ENCODE measurements at places on chromosomes 2 and 18.

DNA sequence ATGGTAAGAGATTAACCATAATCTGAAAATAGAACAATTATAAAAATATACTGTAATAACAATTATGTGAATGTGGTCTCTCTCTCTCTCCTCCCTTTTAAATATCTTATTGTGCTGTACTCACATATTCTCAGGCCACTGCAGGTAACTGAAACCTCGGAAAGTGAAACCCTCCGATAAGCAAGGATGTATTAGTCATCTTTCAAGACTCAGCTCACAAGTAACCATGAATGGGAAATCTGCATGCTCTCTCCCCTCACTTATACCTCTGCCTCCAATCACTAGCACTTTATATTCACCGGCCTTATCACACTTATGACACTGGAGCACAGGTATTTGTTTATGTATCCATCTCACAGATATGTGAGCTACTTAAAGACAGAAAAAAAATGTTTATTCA, 139.7 kb downstream of the LRP2 start:
- DNase-seq: no peak

DNA sequence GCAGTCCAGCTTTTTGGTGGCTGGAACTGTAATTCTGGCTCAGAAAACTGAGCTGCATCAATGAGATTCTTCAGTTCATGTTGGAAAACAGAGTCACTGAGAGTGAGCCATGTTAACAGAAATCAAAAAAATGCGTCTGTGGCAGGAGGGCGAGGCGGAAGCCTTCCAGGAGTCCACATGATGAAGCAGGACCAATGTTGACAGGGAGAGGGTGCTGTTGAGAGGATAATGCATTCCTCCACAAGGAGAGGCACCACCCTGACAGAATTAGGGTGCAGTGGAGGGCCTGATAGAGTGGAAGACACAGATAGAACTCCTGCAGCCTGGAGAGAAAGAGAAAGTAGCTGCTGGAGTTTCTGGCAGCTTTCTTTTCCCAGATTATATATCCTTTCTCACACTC, 111.5 kb downstream of the MGAT5 start:
- DNase-seq: no peak

- no peak for DNase-seq
Measured at GRCh38 chr2:42424033-42424432, 63.0 kb upstream of the COX7A2L start.

DNA sequence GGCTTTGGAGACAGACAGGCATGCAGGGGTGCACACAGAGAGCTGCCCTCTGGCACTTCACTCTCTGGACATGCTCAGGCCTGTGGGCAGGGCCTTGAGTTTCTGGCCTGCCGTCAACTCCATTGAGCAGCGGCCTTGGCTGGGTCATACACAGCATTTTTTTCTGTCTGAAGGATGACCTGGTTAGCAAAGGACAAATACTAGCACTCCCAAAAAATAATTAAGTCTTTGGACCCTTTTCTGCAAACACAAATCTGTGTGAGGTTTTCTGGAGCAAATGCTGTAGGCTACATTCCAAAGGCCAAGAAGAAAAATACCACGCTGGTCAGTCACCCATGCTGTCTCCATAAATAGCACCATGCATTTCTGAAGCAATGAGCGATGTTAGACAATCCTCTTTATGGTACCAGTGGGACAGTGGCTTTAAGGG, 124.7 kb upstream of the CTAGE1 start:
- DNase-seq: no peak

DNA sequence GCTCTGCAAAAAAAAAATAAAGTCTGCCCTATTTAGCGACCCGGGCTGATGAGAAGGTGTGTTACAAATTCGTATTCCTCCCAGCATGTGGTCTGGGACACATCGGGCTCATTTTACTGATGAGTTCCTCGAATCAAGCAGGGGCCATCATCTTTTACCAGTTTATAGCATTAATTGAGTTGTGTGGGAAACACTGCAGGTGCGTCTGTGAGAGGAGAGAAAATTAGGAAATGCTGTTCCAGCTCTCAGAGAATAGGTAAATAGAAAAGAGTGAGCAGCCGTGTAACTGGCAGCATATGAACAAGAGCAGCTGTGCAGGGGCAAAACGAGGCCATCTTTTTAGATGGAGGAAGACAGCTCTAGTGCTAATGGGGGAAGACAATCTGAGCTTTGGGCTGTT, 216.7 kb downstream of the SETBP1 start:
- DNase-seq: no peak

- no peak for DNase-seq
Measured at GRCh38 chr2:72300147-72300684, 152.6 kb upstream of the CYP26B1 start.

- no peak for DNase-seq
Measured at GRCh38 chr18:4208366-4208765, 246.7 kb downstream of the DLGAP1 start.

- DNase-seq: no peak
Measured at GRCh38 chr2:119491776-119492525, 32.3 kb downstream of the SCTR start.

- DNase-seq: no peak
Measured at GRCh38 chr2:20065885-20066602, 14.6 kb upstream of the LAPTM4A start.

DNA sequence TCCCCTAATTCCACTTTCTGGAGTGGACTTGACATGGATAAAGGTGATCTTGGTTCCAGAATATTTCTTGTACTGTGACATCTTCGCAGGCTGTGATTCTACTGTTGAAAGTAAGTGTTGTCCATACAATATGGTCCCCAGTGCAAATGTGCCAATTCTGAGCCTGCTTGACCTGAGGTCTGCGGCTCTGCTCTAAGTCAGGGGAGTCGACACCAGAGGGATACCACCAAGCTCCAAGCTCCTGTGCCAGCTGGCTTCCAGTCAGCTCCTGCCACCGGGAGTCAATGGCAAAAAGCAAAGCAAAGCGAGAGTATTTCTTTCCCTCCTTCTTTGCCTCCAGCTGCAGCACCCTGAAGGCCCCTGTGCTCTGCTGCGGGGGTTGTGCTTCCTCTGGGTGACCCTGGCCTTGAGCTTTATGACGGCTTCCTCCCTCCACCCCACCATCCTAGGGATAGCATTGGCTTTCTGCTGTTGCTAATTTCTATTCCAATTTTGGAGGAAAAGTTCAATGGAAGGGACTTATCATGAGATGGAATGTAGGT, 50.4 kb downstream of the SLC35F5 start:
- no peak for DNase-seq

DNA sequence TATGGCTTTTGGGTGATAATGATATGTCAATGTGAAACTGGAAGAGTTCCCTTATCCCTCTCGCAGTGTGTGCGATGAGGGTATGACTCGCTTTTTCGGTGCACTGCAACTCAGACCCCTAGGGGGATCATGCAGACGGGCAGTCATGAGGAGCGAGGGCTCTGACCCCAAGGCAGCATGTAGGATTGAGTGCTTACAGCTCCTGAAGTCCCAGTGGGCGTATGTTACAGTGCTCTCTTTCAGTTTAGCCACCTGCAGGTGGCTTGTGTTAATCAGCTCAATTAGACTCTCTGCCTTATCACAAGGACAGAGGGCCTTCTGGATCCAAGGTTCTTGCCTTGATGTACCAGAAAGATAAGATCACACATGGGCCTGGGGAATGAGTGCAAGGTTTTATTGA, 1269.9 kb upstream of the GYPC start:
- no peak for DNase-seq

DNA sequence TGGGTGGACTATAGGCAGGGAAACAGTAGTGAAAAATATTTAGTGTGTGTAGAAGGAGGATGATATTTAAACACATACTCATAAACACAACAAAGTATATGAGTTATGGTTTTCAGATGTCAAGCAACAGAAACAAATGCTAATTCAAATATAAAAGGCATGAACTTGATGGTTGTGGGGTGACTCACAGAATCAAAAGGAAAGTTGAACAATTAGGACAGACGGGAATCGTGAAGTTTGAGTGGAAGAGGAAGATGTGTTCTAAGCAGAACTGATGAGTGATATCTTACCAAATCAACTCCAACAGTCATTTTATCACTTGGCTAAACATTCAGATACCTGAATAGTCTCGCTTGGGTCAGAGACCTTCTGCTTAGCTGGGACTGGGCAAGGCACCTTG, 53.6 kb upstream of the ITGA6 start:
- no peak for DNase-seq

- no peak for DNase-seq
Measured at GRCh38 chr2:14826518-14826917, 194.0 kb downstream of the LRATD1 start.

DNA sequence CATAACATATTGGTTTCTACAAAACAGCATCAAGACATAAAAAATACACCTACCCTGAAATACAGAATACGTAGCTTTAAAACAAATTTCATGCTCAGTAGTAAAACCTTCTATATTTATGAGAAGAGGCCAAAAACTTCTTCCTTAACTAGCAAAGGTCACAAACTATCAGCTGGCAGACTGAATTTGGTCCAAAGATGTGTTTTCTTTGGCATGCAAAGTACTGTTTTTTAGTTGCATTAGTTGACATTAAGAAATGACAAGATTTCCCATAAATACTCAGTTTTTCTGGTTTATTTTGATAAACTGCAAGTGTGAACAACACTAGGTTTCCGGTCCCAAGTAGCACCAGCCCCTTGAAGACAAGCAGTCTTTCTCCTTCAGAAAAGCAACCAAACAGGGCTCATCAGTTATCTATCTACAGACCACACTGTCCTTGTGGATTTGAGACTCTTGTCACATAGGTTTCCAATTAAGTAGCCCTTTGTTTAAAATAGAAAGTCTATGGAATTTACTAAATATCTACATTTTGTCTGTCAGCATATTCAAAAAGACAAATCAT, 35.6 kb downstream of the SLC25A12 start:
- no peak for DNase-seq

GRCh38 chr2:170929686-170930050, 615 bp downstream of the GORASP2 start:
- peak; percentile 24 for DNase-seq

DNA sequence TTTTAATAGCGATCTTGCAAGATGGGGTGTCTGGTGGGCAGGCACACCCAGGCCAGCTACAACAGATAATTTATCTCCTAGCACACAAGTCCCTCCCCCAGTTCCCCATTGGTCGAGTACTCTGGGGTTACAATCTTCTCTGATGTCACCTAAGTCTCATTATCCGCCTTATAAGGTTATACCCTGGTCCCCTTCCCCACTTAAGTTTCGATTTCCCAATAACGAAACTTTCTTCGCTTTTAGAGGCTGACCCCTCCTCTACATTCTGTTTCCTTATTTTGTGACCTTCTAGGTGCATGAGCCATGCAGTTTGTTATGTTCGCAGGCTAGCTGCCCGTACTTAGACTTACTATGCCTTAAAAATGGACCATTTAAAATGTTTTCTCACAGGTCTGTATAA, 180.1 kb downstream of the CAPN13 start:
- DNase-seq: no peak

- DNase-seq: no peak
Measured at GRCh38 chr2:23681356-23682140, 245.4 kb downstream of the ATAD2B start.

GRCh38 chr2:158718851-158719250, 76.3 kb upstream of the DAPL1 start:
- DNase-seq: no peak

GRCh38 chr2:18299423-18300212, 260.8 kb downstream of the RDH14 start:
- no peak for DNase-seq

DNA sequence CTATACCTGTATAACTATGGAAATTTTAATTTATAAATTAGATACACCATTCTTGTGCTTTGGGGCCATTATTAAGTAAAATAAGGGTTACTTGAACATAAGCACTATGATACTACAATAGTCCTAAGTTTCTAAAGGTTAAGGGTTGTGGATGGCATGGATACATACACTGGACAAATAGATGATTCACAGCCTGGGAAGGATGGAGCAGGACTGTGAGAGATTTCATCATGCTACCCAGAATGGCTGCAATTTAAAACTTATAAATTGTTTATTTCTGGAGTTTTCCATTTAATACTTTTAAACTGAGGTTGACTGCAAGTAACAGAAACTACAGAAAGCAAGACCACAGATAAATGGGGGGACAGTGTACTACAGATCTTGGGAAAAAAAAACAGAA, 295.8 kb upstream of the ZNF804A start:
- DNase-seq: no peak

DNA sequence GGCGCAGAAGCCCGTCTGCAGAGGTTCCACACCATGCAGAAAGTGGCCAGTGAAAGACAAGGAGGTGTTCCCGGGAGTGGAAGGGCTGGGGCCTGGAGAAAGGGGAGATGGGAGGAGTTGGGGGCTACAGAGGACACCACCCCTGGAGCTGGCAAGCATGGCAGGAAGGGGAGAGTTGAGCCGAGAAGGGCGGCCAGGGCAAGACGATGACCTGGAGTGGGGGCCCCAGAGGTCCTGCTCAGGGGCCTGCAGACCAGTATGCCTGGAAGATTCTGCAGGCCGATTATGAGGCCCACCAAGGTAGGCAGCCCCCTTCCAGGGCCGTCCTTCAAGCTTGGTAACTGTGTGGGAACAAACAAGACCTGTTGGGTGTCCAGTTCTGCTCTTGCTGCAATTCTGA, 33.1 kb downstream of the RBFA start:
- DNase-seq: no peak

DNA sequence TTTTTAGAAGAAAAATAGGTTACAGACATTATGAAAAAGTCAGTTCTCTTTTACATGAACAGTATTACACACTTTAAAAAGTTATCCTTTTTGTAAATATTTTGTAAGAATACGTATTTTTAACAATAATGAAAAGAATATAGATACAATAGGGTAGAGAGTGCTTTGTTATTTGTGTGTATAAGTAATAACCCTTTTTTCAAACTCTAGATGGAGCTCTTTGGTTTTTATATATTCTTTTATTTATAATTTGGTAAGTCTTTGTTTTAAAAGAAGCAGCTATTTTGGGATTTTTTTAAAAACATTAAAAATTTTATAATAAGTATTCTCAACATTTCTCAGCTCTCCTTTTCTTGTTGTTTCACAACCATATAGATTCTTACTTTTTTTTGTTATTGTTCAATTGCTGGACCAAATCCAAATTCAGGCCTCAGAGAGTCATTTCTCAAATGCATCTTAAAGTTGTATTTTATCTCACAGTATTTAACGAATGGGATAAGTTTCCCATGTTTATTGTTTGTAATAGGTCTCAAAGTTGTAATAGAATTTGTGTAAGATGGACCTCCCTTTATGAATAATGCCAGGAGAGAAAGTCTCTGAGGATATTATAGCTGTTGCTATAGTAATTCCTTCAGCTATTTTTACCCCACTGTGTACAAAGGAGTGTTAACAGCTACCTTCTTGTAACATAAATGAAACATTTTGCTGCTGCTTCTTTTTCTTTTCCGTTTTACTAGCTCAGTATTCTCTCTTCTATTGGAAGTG, 46.4 kb downstream of the ACYP2 start:
- no peak for DNase-seq

DNA sequence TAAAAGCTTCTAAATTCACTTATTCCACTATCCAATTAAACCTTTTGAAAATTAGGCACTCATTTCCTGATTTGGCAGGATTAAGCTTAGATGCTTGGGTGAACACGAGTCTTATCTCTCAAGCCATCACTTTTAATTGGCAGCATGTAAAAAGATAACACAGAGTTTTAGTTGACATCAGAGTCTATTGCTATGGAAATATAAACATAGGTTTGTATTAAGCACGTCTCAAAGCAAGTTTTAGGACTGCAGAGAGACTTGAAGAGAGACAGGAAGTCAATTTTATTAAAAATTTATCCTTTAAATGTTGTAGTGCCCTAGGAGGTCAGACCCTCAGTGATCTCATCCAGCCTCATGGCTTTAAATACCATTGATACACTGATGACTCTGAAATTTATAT, 5.6 kb downstream of the RBKS start:
- DNase-seq: no peak

GRCh38 chr2:112673008-112673407, 27.3 kb downstream of the SLC20A1 start:
- DNase-seq: no peak
